ENCODE measurements at places on chromosomes 12 and 14.

DNA sequence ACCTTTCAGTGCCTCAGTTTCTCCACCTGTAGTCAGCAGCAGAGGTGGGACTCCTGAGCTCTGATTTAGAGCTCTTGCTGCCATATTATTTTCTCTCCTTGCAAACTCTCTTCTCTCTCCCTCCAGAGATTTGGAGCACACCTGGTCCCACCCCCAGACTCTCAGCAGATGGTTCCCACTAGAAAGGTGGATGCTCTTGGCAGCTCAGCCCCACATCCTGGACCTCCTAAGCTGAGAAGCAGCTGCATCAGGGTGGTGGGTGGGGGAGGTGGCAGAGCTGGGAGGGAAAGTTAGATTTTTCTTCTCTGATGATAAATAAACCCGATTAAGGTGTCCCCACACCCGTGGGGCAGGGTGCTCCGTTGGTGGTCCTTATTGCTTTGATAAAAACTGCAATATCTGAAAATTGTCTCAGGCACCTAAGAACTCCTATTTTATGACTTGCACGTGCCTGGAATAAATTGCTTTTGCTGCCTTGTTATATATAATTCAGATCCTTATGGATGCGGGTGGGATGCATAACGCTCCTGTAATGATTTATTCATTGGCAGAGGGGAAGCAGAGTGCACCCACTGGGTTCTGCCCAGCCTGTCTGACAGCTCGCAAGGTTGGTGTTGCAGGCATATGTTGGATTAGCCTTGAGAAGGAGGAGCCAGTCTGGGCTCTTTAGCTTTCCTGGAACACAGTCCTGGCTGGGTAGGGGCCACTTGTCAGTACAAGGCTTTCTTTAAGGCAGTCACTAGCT, 214.2 kb downstream of the SUDS3 start:
- DNase-seq = no peak

DNA sequence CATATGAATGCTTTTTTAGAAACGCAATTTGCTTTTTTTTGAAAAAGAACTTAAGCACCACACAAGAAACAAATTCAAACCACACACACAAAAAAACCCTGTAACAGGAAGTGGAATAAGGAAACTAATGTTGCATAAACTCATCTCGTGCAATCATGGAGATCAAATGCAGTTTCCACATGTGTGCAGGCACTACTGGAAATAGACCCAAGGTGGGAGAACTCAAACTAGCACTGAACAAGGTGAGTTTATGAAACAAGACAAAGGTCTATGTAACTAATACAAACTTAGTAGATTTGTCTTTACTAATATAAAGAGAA, 17.5 kb downstream of the NIN start:
- no peak for DNase-seq

GRCh38 chr14:68702135-68702534, 90.7 kb downstream of the ZFP36L1 start:
- DNase-seq = no peak

GRCh38 chr12:52228931-52229330, 4.1 kb upstream of the KRT7 start:
- DNase-seq = no peak

GRCh38 chr12:44775901-44776300, 100.2 kb downstream of the NELL2 start:
- no peak for DNase-seq

GRCh38 chr14:58414845-58415244, 12.5 kb downstream of the TIMM9 start:
- DNase-seq = no peak

GRCh38 chr14:37452323-37452722, 142.7 kb downstream of the FOXA1 start:
- no peak for DNase-seq

- no peak for DNase-seq
Observed at GRCh38 chr12:53120685-53121525, 17.6 kb downstream of the SOAT2 start.

DNA sequence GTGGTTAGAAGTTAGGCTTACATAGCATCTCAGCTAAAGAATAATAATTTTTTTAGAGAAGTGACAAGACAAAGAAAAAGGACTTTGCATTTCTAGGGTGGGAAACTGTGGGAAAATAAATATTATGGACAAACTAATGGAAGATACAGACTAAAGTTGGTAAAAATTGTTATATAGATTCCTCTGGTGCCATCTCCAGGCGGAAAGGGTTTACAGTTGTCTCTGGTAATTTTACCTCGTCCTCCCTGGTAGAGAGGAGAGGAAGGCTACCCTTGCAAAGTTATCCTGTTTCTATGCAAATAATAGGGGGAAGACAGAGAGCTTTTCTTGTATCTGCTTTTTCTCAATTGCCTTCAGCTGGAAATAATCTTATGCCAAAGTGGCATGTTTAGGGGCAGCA, 5.2 kb downstream of the OR11G2 start:
- no peak for DNase-seq

GRCh38 chr14:88026890-88027289, 22.0 kb downstream of the GPR65 start:
- DNase-seq = no peak

GRCh38 chr12:70008944-70009343, 183.9 kb downstream of the MYRFL start:
- no peak for DNase-seq

DNA sequence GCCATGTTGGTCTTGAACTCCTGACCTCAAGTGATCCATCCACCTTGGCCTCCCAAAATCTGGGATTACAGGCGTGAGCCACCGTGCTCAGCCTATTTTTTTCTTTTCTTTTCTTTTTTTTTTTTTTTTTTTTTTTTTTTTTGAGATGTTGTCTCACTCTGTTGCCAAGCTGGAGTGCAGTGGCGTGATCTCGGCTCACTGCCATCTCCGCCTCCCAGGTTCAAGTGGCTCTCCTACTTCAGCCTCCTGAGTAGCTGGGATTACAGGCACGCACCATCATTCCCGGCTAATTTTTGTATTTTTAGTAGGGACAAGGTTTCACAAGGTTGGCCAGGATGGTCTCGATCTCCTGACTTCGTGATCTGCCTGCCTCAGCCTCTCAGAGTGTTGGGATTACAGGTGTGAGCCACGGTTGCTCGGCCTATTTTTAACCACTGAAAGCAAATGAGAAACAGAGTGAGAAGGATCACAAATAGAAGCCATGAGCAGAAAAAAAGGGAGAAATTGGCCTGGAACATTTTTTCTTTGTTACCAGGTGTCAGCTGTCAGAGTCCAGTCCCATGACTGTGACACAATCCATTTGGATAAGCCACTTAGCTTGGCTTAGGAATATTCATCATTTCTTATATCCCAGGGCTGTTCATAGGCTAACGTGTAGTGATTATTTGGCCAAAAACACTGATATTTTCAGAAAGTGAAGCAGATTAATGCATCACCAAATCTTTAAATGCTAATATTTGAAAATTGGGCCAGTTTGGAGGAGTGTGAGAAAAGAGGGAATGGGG, 7.9 kb upstream of the NFKBIA start:
- no peak for DNase-seq

GRCh38 chr12:113919791-113920190, 46.3 kb downstream of the RBM19 start:
- no peak for DNase-seq

GRCh38 chr14:90903101-90903500, 86.9 kb upstream of the TTC7B start:
- no peak for DNase-seq

GRCh38 chr12:49131051-49131893, at the start of gene TUBA1B:
TSS of gene TUBA1B (minus strand) at chr12:49131395. CDS start at chr12:49131300, 95 bp downstream.
- peak; percentile 91 for DNase-seq

- DNase-seq = no peak
Observed at GRCh38 chr14:61470961-61471293, 149.5 kb downstream of the PRKCH start.

DNA sequence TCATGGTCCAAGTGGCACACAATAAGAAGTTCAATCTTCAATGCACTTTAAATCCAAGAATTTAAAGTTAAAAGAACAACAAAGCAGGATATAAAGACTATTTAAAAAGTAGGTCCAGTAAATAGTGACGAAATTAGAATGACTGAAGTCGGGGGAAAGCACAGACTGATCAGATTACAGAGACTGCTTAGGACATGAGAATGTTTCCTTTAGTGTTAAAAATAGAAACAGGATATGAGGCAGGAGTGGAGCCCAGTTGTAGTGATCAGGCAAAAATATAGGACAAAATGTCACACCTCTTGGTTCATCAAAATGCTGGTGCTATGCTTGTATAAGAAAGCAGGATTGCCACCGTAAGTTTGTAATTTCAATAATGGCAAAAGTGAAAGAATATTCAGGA, 52.2 kb upstream of the CD163 start:
- DNase-seq = no peak

GRCh38 chr12:14665354-14666348, 30.7 kb downstream of the GUCY2C start:
- no peak for DNase-seq

GRCh38 chr12:119089380-119090013, 89.2 kb upstream of the HSPB8 start:
- no peak for DNase-seq

DNA sequence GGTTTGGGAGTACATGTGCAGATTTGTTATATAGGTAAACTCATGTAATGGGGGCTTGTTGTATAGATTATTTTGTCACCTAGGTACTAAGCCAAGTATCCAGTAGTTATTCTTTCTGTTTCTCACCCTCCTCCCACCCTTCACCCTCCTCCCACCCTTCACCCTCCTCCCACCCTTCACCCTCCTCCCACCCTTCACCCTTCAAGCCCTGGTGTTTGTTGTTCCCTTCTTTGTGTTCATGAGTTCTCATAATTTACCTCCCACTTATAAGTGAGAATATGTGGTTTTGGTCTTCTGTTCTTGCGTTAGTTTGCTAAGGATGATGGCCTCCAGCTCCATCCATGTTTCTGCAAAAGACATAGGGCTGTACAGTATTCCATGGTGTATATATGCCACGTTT, 58.7 kb upstream of the OR10AD1 start:
- no peak for DNase-seq

DNA sequence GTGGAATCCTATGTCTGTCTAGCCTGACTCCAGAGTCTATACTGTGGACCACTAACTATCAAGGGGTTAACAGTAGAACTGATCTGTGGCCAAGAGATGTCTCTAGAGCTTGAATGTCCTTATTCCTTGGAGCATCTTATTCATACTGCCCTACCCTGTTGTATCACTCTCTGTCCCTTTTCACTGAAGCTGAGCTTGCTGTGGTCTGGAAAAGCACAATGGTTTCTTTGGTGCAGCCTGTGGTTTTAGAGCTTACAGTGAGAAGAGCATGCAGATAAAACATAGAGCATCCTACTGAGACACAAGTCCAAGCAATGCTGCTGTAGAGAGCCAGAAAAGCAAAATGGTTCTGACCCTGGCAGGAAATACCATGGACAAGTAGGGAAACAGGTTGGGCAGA, 367.0 kb upstream of the ATP2B1 start:
- DNase-seq = no peak

GRCh38 chr14:96999654-97000155, 202.5 kb downstream of the VRK1 start:
- DNase-seq = no peak

DNA sequence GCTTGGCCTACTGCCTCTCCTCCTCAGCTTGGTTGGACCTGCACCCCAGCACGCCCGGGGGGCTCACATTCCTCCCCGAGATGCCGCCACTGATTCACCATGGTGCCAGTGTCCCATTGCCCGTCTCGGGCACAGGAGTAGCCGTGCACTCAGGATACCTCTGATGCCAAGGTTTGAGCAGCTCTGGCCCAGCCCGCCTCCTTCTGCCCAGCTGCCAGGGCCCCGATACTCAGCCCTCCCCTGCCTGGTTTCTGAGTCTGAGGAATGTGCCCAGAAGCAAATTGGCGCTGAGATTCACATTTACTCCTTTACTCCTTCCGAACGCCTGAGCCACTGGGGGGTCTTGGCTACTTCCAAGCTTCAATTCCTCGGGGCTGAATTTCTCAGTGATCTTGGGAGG, 63.5 kb downstream of the NINJ2 start:
- DNase-seq = no peak

DNA sequence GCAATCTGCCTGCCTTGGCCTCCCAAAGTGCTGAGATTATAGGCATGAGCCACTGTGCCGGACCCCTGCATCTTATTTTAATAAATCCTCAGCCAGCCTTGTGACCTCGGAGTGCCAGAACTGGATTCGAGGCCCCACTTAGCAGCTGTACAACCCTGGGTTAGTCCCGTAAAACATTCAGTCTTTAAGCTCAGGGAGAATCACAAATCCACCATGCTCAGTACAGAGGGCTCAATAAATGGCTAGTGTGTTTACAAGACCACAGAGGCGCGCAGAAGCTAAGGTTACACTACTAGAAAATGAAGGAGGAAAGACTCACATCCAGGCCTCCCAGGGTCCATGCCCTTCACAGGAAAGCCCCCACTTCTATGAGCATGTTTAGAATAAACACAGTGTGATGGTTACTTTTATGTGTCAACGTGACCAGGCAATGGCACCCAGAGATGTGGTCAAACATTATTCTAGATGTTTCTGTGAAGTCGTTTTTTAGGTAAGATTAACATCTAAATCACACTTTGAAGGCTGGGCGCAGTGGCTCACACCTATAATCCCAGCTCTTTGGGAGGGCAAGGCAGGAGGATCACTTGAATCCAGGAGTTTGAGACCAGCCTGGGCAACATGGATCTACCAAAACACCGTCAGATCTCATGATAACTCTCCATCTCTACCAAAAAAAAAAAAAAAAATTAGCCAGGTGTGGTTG, 55.3 kb downstream of the CLMN start:
- no peak for DNase-seq

- no peak for DNase-seq
Observed at GRCh38 chr12:84507956-84508850, 404.4 kb downstream of the SLC6A15 start.

DNA sequence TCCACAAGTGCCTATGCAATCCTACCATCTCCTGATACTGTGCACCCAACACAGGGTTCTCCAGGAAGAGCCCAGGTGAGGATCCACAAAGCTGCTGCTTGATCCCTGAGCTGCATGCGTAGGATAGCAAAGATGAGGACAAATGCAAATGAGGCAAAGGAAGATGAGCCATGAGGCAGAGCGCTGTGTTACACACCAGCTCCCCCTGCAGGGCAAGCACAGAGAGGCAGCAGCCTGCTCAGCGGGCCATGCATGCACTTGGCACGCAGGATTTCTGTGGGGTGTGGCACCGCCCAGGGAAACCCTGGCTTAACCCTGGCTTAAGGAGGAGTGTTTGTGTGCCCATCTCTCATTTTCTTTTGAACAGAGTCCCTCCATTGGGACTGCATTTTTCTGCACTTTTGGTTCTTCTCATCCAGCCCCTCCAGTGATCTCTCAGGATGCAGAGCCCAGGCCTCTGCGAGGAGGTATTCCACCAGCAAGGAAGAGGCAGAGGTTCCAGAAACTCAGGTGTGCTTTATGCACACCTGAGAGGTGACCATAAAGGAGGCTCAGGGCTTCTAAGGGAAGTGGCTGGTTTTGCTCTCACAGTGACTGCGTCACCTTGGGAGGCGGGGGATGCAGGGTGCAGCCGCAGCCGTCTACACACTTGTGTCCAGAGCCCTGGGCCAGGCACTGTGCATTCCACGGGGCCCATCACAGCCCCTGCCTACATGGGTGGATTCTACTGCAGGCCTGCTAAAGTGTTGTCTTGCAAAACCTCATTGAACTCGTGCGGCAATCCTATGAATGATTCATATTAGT, 973.3 kb upstream of the TMEM132C start:
- DNase-seq = no peak
